ENCODE measurements at places on chromosomes 1 and 21.

DNA sequence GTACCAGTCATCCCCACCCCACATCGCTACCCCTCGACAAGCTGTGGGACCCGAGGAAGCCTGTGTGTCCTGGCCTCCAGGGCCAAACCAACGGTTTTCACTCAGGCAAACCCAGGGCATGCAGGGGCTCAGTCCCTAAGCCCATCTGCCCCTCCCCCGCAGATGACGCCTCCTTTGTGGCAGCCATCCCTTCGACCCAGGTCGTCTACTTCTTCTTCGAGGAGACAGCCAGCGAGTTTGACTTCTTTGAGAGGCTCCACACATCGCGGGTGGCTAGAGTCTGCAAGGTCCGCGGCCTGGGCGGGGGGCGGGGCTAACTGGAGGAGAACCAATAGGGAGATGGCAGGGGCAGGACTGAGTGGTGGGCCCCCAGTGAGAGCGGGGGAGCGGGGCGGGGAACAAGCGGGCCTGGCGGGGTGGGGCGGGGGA is 7.4 kb downstream of the SEMA4A start:
- DNase-seq: no peak

- DNase-seq: no peak
Observed at GRCh38 chr1:212976586-212976985, 26.2 kb downstream of the VASH2 start.

- no peak for DNase-seq
Observed at GRCh38 chr1:224629965-224630364, 13.8 kb downstream of the CNIH3 start.

DNA sequence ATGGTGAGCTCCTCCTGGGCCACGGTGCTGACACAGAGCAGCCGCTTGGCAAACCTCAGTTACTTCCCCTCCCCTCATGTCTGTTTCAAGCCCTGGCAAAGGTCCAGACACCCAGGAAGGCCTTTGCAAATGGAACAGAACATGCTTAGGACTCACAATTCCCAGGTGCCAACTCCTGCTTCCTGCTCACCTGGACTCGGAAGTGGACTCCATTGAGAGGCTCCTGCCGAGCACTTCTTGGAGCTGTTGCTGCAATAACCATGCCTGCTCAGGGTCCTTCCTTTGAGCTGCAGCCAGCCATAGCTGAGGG is 10.7 kb downstream of the DCST2 start:
- DNase-seq: no peak

- DNase-seq: no peak
Observed at GRCh38 chr1:25131794-25132193, 100.5 kb downstream of the SYF2 start.

- DNase-seq: no peak
Observed at GRCh38 chr1:156882543-156882942, 11.0 kb upstream of the PEAR1 start.
